ENCODE measurements at places on chromosomes 4 and X.

- no peak for DNase-seq
Observed at GRCh38 chrX:116417968-116418367, 18.4 kb upstream of the SLC6A14 start.

DNA sequence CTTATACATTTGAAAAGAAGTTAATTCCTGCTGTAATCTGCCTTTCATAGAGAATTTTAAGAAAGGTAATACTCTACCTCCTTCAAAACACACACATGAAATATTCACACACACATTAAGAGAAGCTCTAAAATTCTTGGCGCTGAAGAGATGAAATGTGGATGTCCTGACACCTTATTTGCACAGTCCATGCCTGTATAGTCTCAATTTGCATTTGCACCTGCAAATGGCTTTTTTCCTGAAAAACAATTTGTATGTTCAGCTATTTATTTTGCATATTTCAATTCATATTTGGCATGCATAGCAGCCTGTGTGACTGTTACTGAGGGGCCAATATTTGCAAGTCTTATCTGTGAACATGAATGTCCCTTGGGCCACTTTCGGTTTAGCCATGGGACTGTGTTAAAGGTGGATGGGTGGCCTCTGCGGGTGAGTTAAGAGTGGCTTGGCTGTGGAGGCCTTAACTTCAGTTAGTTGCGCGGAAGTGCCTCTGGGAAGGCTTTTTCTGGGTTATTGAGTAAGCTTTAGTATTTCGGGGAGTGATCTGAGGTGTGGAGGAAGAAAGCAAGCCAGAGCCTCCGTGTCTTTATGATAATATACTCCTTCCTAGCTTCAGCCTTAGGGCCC lies 443.3 kb upstream of the FAT1 start:
- DNase-seq: no peak

DNA sequence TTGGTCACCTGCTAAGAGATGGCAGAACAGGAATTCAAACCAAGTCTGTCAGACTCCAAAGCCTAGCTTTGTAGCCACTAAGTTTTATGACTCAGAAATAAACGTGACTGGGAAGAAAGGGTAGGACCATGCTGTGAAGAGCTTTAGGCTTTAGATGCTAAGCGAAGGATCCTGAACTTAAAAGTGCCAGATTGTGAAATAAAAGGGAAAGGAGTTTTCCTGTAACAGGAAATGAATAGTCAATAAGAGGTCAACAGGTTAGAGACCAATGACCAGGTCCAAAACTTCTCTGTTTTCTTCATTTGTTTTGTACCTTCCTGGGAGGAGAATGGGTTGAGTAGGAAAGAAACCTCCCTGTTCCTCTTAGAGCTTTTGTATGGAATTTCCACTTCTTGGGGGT lies 98.8 kb upstream of the EOLA2 start:
- DNase-seq: no peak

DNA sequence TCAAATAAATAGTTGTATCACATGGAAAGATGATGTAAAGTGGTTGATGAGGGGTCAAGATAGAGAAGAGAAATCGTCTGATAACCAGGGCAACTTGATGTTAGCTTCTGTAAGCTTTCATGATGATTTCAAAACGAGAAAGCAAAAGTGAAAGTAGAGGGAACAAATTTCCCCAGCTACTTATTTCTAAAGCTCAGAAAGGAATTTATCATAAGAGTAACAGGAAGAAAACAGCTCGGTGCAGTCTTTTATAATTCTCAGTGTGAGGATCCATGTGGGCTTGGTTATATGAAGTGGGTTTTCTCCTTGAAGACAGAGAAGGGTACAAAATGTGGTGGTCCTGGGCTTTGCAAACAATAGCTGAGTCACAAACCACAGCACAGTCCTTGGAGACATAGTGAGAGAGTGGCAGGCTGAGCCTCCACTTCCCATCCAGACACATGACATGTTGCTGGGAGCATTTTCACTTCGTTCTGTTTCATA lies 32.1 kb upstream of the GLRA2 start:
- DNase-seq: no peak

- no peak for DNase-seq
Observed at GRCh38 chr4:164193676-164194075, 560.3 kb upstream of the SMIM31 start.

- DNase-seq: no peak
Observed at GRCh38 chr4:337932-338758, 531 bp downstream of the ZNF141 start.

- DNase-seq: no peak
Observed at GRCh38 chrX:68724531-68725020, 77.1 kb downstream of the STARD8 start.

DNA sequence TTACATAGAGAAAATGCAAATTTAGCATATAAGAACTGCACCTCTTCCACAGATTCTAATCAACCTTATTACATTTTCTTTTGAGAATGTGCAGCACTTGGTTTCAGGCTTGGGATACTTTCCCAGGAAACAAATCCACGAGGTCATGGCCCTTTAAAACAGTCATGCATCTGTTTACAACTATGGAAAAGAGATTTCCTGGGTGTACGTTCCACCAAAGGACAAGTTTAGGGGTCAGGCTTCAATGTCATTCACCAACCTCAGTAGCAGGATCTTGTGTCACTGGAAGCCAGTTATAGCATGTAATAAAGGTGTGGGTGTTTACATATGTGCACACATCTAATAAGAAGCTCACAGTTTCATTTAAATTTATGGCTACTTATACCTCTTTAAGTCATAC lies 30.7 kb downstream of the EREG start:
- no peak for DNase-seq

DNA sequence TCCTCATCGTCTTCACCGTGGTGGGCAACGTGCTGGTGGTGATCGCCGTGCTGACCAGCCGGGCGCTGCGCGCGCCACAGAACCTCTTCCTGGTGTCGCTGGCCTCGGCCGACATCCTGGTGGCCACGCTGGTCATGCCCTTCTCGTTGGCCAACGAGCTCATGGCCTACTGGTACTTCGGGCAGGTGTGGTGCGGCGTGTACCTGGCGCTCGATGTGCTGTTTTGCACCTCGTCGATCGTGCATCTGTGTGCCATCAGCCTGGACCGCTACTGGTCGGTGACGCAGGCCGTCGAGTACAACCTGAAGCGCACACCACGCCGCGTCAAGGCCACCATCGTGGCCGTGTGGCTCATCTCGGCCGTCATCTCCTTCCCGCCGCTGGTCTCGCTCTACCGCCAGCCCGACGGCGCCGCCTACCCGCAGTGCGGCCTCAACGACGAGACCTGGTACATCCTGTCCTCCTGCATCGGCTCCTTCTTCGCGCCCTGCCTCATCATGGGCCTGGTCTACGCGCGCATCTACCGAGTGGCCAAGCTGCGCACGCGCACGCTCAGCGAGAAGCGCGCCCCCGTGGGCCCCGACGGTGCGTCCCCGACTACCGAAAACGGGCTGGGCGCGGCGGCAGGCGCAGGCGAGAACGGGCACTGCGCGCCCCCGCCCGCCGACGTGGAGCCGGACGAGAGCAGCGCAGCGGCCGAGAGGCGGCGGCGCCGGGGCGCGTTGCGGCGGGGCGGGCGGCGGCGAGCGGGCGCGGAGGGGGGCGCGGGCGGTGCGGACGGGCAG lies 792 bp downstream of the ADRA2C start:
- DNase-seq: peak; percentile 57

DNA sequence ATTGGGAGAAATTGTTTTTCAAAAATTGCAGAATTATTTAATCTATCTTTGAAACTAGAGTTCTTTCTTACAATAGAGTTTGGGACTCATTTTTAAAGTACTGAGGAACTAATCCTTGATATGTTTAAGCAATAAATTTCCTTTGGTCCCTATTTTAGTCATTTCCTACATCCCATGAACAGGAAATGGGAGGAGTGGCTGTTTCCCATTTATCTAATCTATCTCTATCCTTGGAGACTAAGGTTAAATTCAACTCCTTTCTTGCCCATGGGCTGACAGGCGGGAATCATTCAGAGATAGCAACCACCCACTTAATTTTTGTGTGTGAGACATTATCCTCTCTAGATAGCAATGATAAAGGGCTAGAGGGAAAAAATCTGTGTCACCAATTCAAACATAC lies 131.6 kb upstream of the EMCN start:
- no peak for DNase-seq

DNA sequence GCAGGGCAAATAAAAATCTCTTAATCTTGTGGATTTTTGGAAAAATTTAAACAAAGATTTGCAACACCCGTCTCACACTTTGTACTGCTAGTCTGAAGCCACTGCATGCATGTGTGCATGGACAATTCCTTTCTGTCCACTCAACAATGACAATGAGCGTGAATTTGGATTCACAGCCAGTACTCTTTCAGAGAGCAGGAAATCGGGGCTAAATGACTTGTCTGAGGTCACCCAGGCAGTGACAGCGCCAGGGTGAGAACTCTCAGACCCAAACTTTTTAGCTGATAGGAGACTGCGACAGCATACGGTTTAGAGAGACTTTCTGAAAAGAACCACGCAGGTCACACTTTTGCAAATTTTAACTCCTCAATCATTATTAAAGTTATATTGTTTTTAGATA lies 90.9 kb downstream of the ZNF827 start:
- DNase-seq: no peak

DNA sequence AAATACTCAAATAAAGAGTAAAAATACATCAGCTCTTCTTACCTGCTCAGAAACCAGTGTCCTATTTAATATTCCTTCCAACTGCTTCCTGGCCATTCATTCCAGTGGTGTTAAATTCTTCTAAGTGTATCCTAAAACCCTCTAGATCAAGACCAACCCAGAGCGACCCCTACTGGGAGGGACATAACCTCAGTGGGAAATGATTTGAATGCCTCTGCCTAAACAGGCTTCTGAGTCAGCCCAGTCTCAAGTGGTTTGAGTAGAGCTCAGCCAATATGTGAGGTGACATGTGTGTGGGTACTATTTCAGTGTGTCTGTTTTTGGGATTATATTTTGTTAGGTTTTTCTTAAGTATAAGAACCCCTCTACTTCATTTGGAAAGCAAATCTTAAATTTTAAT lies 133.6 kb upstream of the ARHGEF9 start:
- DNase-seq: no peak

DNA sequence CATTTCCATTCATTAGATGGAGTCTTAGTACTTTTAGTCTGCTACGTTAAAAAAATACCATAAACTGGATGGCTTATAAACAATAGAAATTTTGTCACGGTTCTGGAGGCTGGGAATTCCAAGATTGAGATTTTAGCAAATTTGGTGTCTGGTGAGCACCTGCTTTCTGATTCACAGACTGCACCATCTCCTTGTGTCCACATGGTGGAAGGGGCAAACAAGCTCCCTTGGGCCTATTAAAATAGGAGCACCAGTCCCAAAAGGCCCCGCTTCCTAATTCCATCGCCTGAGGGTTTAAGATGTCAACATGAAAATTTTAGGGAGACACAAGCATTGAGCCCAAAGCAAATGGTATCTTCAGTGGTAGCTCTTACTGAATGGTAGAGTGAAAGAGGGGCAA lies 120.5 kb upstream of the MAP9 start:
- DNase-seq: no peak

GRCh38 chr4:173519111-173520101 lies 10.6 kb downstream of the HAND2 start:
- no peak for DNase-seq

- no peak for DNase-seq
Observed at GRCh38 chrX:5397409-5397808, 831.3 kb downstream of the NLGN4X start.

GRCh38 chr4:107740950-107741701 lies 21.1 kb upstream of the PAPSS1 start:
- no peak for DNase-seq

GRCh38 chr4:184384810-184385557 lies 89.4 kb downstream of the IRF2 start:
- no peak for DNase-seq

- DNase-seq: no peak
Observed at GRCh38 chr4:168917138-168917779, 92.8 kb downstream of the CBR4 start.

GRCh38 chrX:15908603-15909290 lies 54.1 kb upstream of the AP1S2 start:
- DNase-seq: no peak

DNA sequence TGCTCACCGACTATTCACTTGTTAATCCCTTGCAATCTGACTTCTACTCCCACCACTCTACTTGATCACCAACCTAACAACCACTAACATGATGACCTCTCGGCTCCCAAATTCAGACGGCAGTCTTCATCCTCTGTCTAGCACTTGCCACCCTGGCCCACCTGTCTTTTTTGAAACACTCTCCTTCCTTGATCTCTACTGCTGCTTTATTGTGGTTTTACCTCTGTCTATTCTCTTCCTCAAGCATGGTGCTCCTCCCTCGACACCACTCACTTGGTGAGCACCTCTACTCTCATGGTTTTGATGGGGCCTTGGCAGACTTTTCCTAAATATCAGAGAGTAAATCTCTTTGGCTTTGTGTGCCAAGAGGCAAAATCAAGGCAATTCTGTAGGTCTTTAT lies 21.7 kb upstream of the CXCR3 start:
- no peak for DNase-seq
